ENCODE measurements at places on chromosomes 2 and 18.
A peak's percentile ranks its signal among the peaks of the same experiment; 100 is the strongest.

DNA sequence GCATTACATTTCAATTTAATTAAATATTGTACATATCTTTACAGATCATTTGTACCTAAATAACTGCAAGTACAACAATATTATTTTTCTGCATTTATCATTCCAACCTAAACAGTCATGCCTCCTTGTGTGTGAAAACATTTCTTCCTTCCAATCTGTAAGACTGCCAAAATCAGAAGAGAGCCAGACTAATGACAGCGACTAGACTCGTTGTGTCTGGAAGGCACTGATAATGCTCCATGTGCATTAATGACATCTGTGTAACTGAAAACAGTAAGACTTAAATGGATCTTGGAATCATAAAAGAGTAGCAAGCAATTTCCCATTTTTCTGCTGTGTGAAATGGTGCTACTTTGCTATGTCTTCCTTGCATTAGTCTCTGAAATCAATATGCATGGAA is 278.0 kb upstream of the DSEL start:
- DNase-seq: peak; percentile 45

DNA sequence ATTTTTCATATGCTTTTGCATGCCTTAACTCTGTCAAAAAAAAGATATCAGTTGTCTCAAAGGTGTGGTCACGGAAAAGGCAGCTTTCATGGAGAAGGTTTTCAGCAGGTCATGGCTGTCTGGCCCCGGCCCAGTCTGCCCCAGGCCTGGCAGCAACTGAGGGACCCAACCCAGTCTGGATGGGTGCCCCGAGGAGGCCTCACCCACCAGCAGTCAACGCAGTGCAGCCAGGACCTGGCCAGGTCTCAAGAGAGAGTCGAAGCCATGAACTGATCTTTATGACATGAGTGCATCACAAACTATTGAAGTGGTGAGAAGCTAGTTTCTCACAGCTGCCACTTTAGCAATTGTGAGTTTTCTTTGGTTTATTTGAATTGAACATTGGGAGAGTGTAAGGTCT is 7.9 kb downstream of the TUBB6 start:
- DNase-seq: no peak

DNA sequence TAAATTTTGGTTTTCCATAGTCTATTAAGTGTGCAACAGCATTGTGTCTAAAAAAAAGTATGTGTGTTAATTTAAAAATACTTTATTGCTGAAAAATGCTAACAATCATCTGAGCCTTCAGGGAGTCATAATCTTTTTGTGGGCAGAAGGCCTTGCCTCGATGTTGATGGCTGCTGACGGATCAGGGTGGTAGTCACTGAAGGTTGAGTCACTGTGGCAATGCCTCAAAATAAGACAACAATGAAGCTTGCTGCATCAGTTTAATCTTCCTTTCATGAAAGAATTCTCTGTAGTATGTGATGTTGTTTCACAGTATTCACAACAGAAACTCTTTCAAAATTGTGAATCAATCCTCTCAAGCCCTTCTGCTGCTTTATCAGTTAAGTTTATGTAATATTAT is 31.3 kb downstream of the HDHD2 start:
- DNase-seq: no peak

DNA sequence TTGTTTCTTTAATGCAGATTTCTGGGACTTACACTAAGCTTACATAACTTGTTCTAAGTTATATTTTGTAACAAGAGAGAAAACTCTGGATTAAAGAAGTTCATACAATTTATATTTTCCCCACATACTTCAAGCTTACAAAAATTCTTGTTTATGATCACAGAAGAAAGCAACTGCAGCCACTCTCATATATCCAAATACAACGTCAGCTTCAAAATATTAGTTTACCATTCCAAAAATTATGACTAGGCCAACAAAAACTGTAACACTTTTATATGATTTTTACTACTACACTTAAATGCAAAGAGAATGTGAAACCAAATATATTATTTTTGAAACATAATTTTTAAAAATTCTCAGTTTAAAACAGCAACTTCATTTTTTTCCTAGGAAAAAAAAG is 30.9 kb downstream of the LPIN2 start:
- DNase-seq: no peak

- DNase-seq: peak; percentile 70
Measured at GRCh38 chr18:23259701-23260681, 124.7 kb downstream of the CABLES1 start.

- DNase-seq: no peak
Measured at GRCh38 chr2:95077861-95078603, 43.6 kb downstream of the MRPS5 start.

GRCh38 chr2:118055512-118056164 is 32.6 kb upstream of the INSIG2 start:
- no peak for DNase-seq

- no peak for DNase-seq
Measured at GRCh38 chr2:3986063-3986462, 282.7 kb downstream of the DCDC2C start.

DNA sequence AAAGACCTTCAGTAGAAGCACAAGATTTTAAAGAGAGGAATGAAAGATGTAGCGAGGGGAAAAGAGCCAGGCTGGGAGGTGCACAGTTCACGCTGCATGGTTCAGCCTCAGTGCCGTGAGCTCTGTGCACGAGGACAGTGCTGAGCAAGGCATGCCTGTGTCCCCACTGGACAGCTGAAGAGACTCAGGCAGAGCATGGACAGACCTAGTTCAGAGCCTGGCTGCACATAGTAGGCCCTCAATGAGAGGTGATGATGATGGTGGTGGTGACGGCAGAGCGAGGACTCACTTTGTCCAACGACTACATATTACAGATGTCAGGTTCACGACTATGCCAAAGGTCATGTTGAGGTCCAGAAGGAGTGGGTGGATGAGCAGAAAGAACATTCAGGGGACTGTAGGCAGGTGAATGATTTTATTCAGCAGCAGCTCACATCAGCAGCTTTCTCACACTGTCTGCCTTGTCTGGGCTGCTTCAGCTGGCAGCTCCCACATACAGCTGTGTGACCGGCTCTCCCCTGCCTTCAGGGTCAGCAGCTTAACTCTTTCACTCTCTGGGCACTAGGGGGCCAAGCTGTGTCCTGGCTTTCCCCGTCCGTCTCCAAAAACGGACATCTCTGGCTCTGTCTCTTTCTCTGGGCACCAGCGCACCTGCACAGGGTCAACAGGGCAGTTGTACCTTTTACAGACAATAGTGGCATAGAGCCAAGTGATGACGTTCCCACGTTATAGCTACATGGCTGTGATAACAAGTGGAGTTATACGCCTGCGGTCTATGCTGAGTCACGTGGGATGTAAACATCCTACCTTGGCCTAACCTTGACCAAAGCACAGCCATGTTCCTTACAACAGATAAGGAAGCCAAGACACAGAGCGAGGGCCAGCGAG is 128.8 kb upstream of the MSH6 start:
- DNase-seq: peak; percentile 80

GRCh38 chr2:1265454-1265853 is 147.8 kb upstream of the TPO start:
- DNase-seq: no peak

GRCh38 chr2:112519506-112519905 is 22.8 kb upstream of the POLR1B start:
- no peak for DNase-seq

DNA sequence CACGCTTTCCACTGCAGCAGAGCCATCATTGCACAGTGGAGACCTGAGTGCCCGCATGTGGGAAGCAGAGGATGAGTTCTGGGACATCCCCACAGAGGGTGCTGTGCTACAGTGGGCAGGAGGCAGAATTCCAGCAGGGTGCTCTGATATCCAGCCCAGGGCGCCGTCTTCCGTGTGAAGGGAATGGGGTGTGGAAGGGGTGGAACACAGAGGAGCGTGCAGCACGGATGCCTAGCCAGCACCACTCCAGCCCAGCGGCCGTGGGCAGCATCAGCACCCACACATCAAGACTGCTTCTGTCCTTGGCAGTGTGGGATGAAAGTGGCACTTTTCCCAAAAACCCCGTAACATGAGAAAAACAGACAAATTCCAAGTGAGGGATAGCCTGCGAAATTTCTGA is 134.3 kb downstream of the ZNF236 start:
- DNase-seq: no peak
